ENCODE measurements at places on chromosomes 4 and X. TPM values are rescaled to one million over a fixed set of nuclear protein-coding genes. Genes with fewer than 3 reads are reported as not detected.

The COL4A6 gene
- not detected for total RNA-seq

The ODAPH gene
- not detected for total RNA-seq

The XAGE1A gene
- 36.9 TPM for total RNA-seq

DNA sequence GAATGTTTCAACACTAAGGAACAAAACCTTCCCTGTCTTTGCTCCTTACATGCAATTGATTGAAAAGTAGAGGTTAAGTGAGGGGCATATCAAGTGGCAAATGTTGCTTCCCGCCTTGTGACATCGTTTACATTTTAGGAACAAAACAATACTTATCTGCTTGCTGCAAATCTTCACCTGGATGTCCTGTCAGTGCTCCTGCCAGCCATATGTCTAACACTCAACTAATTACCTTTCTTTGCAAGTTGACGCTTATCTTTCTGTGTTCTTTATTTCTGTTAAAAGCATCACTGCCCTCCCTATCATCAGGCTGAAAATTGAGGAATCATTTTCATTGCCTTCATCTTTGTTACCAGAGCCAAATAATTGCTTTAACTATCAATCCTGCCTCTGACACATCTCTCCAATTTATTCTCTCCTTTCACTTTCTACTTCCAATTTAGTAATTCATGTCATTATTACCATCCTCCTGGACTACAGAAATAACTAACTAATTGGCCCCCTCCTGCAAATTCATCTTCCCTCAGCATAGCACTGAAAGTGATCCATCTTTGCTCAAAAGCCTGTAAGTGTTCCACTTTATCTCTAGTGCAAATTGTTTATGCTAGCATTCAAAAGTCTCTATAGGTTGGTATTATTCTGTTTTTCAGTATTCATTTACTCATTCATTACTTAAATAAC is 298.7 kb upstream of the ATOH1 start:
- peaks cover 5% of the 10 kb centered on the region for H3K4me1 ChIP-seq
- no peaks in the 10 kb centered on the region for H3K36me3 ChIP-seq
- H3K27ac ChIP-seq: no peak overlapping the region
- no peaks in the 10 kb centered on the region for H3K27me3 ChIP-seq

GRCh38 chr4:100009490-100009889 is 59.4 kb upstream of the H2AZ1 start:
- no peaks in the 10 kb centered on the region for H3K4me1 ChIP-seq
- no peaks in the 10 kb centered on the region for H3K36me3 ChIP-seq
- no peak for DNase-seq
- no peaks in the 10 kb centered on the region for H3K27me3 ChIP-seq
- H3K27ac ChIP-seq: no peak overlapping the region

The PABPC1L2A gene
- total RNA-seq: not detected

The ARX gene
- 32.0 TPM for total RNA-seq

The ATP8A1 gene
- 0.90 TPM for total RNA-seq

The KLB gene
- not detected for total RNA-seq

DNA sequence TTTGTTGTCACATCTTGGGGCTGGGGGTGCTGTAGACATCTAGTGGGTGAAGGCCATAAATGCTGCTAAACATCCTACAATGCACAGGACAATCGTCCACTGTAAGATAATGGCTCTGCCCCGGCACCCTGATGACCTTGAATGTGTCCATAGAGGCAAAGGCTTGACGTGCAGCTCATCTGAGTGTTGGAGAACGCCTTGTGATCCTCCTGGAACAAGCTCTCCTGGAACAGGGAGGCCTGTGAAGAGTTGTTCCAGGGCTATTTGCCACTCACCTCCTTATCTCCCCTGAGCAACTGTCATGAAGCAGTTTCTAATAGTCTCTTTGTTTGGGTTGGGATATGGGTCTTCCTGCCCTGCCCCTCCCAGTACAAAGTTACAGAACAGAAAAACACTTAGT is 15.2 kb upstream of the PCYT1B start:
- no peak for DNase-seq
- H3K27me3 ChIP-seq: no peaks in the 10 kb centered on the region
- H3K4me3 ChIP-seq: no peak overlapping the region

DNA sequence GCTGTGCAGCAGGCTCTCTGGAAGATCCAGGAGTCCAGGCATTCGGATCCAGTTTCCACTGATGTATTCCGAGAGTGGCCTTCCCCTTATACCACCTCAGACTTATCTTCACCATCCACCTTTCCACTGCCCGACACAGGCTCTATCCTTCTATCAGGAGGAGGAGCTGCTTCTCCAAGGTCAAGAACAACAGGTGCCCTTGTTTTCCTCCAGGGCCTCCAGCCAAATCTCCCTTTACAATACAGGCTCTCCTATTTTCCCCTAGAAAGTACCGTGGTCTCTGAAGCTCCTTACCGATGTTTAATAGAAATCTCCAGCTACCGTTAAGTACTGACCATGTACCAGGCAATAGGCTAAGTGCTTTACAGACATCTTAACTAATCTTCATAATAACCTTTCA is 61.3 kb downstream of the AFAP1 start:
- H3K27ac ChIP-seq: no peak overlapping the region
- no peaks in the 10 kb centered on the region for H3K27me3 ChIP-seq
- H3K4me3 ChIP-seq: no peak overlapping the region
- no peaks in the 10 kb centered on the region for H3K36me3 ChIP-seq
- H3K4me1 ChIP-seq: peaks cover 15% of the 10 kb centered on the region

DNA sequence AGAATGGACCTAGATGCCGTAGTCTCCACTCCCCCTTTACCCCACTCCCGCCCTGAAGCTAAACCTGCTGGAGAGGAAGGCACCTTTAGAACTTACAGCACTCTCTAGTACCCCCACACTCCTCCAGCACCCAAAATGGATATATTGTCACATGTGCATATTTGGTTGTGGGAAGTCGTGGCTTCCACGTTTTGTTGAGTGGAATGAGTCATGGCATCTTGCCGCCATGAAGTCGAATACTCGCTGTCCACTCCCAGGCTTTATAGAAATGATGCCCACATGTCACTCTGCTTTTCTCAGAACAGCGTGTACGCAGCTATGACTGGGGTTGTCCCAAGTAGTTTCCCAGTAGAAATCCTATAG is 545 bp downstream of the ABCE1 start:
- peak; percentile 43 for DNase-seq
- peaks cover 24% of the 10 kb centered on the region for H3K4me1 ChIP-seq
- H3K4me3 ChIP-seq: peak overlapping the region; percentile 63
- H3K27ac ChIP-seq: peak overlapping the region; percentile 91
- H3K36me3 ChIP-seq: peaks cover 18% of the 10 kb centered on the region

- no peaks in the 10 kb centered on the region for H3K36me3 ChIP-seq
- H3K4me1 ChIP-seq: no peaks in the 10 kb centered on the region
- no peaks in the 10 kb centered on the region for H3K27me3 ChIP-seq
- no peak for DNase-seq
- H3K27ac ChIP-seq: no peak overlapping the region
- no peak overlapping the region for H3K4me3 ChIP-seq
Measured at GRCh38 chrX:113522814-113523213, 682.2 kb upstream of the AMOT start.

DNA sequence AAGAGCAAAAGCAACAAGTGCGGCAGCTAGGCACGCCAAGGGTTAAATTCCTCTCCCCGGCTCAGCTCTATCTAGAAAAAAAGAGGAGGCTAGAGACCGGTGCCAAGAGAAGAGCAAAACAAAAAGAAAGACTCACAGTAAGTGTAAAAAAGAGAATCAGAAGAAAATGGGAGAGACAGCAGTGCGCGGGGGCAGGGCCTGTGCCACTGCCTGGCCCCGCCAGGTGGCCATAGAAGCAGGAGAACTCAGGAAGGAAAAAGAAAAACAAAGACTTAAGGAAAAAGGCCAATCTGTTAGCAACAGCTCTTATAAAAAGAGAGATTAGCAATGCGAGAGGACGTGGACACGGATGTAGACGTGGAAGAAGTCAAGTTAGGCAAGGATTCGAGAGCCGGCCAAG is 3.2 kb downstream of the ACOX3 start:
- peaks cover 10% of the 10 kb centered on the region for H3K4me1 ChIP-seq
- no peak for DNase-seq
- no peaks in the 10 kb centered on the region for H3K27me3 ChIP-seq
- H3K36me3 ChIP-seq: no peaks in the 10 kb centered on the region

The PDCL2 gene
- not detected for total RNA-seq

DNA sequence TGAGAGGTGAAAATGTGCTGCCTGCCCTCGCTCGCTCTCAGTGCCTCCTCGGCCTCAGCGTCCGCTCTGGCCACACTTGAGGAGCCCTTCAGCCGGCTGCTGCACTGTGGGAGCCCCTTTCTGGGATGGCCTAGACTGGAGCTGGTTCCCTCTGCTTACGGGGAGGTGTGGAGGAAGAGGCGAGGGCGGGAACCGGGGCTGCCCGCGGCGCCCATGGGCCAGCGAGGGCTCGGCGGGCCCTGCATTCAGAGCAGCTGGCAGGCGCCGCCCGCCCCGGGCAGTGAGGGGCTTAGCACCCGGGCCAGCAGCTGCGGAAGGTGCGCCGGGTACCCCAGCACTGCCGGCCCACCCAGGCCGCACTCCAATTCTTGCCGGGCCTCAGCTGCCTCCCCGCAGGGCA is 39.6 kb downstream of the TRIML1 start:
- no peaks in the 10 kb centered on the region for H3K36me3 ChIP-seq
- no peak for DNase-seq
- no peaks in the 10 kb centered on the region for H3K27me3 ChIP-seq
- no peaks in the 10 kb centered on the region for H3K4me1 ChIP-seq
- H3K27ac ChIP-seq: no peak overlapping the region

The ADGRG4 gene
- total RNA-seq: not detected

The EBP gene
- total RNA-seq: 155 TPM

GRCh38 chr4:78446619-78447018 is 105.0 kb upstream of the ANXA3 start:
- no peak overlapping the region for H3K4me3 ChIP-seq
- no peak for DNase-seq
- no peak overlapping the region for H3K27ac ChIP-seq
- no peaks in the 10 kb centered on the region for H3K27me3 ChIP-seq

The EIF4E gene
- 179 TPM for total RNA-seq

- peaks cover 8% of the 10 kb centered on the region for H3K4me1 ChIP-seq
- no peak for DNase-seq
- no peaks in the 10 kb centered on the region for H3K36me3 ChIP-seq
- H3K27me3 ChIP-seq: no peaks in the 10 kb centered on the region
- no peak overlapping the region for H3K4me3 ChIP-seq
- H3K27ac ChIP-seq: no peak overlapping the region
Measured at GRCh38 chr4:102624505-102624904, 123.3 kb downstream of the NFKB1 start.

DNA sequence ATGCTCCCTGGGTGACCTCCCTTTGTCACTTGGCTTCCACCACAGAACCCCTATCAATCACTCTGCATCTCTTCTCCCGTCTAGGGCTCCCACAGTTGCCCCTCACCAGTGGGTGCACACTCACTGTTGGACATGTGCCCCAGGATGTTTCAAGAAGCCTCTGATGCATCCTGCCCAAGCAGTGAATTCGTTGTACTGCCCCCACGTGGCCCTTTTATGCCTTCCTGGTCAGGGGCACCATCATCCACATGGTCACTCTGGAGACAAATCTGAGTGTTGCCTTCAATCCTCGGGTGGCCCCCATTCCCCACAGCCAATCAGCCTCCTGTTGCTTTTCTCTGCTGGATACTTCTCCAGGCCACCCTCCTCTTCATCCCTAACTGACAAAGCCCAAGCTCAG is 12.2 kb downstream of the ITIH6 start:
- no peaks in the 10 kb centered on the region for H3K27me3 ChIP-seq
- H3K27ac ChIP-seq: no peak overlapping the region
- H3K4me1 ChIP-seq: no peaks in the 10 kb centered on the region
- H3K36me3 ChIP-seq: no peaks in the 10 kb centered on the region

- no peak overlapping the region for H3K27ac ChIP-seq
- no peaks in the 10 kb centered on the region for H3K4me1 ChIP-seq
- peak; percentile 48 for DNase-seq
- H3K36me3 ChIP-seq: no peaks in the 10 kb centered on the region
- H3K4me3 ChIP-seq: no peak overlapping the region
Measured at GRCh38 chr4:47490550-47490949, 5.5 kb downstream of the ATP10D start.

The PASD1 gene
- not detected for total RNA-seq

The DCAF12L1 gene
- total RNA-seq: not detected

DNA sequence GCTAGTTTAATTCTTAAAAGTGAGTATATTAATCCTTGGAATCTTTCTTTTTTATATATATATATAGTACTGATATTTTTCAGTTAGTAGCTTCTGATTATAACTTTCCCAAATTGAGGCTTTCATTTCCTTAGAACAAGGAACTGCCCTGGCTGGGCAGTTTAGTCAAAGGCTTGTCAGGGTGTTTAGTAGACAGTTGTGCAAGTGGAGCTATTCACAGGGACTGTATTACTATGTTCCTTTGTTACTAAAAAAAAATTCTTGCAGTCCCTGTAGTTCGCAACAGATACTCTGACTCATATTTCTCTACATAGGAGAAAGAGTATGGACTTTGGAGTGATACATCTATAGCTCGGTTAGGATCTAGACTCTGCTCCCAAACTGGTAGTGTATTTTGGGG is 20.8 kb downstream of the USO1 start:
- no peaks in the 10 kb centered on the region for H3K27me3 ChIP-seq
- H3K36me3 ChIP-seq: no peaks in the 10 kb centered on the region
- no peak overlapping the region for H3K27ac ChIP-seq

DNA sequence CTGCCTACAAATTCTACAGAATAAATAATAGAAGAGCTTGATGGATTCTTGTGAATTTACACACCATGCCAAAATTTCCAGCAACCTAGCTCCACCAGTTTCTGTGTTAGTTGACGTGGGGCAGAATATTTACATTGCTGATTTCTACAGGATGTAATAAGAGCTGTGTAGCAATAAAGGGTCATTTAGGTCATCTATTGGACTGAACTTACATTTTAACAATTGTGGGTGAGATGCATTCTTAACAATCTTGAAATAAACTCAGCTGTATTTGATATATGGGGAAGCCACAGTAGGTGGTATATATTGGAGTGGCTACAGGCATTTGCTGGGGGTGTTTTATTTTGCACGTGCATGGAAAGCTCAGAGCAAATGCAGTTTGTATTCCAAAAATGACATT is 655.3 kb downstream of the IQCM start:
- H3K4me3 ChIP-seq: no peak overlapping the region
- no peak overlapping the region for H3K27ac ChIP-seq
- no peak for DNase-seq
- no peaks in the 10 kb centered on the region for H3K36me3 ChIP-seq
- H3K27me3 ChIP-seq: no peaks in the 10 kb centered on the region
- no peaks in the 10 kb centered on the region for H3K4me1 ChIP-seq

DNA sequence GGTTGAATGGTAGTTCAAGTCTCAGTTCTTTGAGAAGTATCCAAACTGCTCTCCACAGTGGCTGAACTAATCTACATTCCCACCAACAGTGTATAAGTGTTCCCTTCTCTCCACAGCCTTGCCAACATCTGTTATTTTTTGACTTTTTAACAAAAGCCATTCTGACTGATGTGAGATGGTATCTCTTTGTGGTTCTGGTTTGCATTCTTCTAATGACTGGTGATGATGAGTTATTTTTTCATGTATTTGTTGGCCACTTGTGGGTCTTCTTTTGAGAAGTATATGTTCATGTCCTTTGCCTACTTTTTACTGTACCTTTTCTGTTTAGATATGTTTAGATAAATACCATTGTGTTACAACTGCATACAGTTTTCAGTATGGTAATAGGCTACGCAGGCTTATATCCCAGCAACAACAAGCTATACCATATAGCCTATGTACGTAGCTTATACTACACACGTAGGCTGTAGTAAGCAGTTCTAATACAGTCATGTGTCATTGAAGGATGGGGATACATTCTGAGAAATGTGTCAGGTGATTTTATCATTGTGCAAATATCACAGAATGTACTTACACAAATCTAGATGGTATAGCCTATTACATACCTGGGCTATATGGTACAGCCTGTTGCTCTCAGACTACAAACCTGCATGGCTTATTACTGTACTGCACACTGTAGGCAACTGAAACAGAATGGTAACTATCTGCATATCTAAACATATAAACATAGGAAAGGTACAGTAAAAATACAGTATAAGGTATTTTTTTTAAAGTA is 28.1 kb downstream of the KLHL8 start:
- no peaks in the 10 kb centered on the region for H3K27me3 ChIP-seq
- no peaks in the 10 kb centered on the region for H3K36me3 ChIP-seq
- H3K27ac ChIP-seq: no peak overlapping the region
- H3K4me1 ChIP-seq: peaks cover 21% of the 10 kb centered on the region
- no peak overlapping the region for H3K4me3 ChIP-seq
